Fibroblast of mammary gland (primary cell): ENCODE measurements at places on chromosomes 5 and 9.

- no peak for DNase-seq
Observed at GRCh38 chr5:131786900-131787692, 9.7 kb downstream of the FNIP1 start.

DNA sequence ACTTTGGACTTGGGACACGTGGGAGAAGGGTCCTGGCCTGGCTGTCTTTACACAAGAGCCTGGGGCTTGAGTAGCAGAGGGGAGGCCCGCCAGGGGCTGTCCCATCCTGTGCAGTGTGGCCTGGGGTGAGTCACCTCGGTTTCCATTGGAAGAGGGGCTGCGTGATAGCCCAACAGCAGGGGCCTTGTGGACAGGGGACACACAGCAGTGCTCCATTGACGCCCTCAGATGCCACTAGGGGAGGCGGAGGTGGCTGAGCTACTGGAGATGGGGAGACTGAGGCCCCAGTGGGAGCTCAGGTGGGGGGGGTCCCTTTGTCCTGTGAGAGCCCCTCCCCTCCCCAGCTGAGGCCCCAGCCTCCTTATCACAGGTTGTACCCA is 50.0 kb upstream of the RNU6ATAC start:
- DNase-seq = no peak

DNA sequence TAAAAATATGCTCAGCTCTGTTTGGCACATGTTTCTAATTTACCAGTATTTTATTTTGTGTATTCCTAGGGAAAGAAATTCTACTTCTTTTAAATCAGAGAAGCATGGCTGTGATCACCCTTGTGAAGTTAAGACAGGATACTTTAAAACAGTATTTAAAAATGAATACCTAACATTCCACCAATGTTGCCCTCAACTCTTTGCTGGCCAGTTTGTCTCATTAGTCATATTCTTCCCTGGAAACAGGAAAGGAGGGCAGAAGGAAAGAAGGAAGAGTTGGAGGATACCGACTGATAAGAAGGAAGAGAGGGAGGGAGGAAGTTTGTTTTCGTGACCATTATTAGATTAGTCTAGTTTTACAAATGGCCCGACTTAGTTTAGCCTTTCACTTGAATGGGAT is 137.4 kb downstream of the PLK2 start:
- peak; percentile 8 for DNase-seq

DNA sequence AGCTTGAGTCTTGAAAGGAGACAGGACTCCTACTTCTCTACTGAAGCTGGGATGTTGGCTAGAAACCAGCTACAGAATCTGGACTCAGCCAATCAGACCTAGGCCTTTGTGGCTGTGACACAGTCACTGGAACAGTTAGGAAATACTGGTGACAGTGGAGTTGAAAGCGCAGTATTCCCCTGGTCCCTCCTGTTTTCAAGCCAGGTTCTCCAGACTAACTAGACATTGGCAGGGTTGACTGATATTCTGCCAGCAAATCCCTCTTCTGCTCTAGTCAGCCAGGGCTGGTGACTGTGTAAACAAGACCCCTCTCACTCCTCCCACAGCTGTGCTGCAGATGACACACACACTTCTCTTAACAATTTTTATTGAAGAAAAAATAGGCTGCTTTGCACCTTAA is 8.7 kb downstream of the SHROOM1 start:
- DNase-seq = peak; percentile 67

DNA sequence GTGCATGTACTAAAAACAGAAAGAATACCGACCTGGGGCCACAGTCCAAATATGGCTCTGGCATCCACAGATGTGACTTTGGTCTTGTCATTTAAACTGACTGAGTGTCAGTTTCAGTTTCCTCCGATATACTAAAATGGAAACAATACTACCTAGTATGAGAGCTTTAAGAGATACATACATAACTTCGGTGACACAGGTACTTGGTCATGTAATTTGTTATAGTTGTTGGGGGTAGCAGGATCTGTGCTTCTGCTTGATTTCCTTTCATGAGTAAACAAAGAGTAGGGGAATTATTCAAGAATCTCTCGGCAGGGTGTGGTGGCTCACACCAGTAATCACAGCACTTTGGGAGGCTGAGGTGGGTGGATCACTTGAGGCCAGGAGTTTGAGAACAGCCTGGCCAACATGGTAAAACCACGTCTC is 32.1 kb downstream of the MTMR12 start:
- no peak for DNase-seq

GRCh38 chr9:110977259-110977709 is 61.0 kb downstream of the LPAR1 start:
- DNase-seq = peak; percentile 92

- peak; percentile 75 for DNase-seq
Observed at GRCh38 chr5:72465601-72466563, 41.3 kb downstream of the ZNF366 start.

- DNase-seq = no peak
Observed at GRCh38 chr5:9878206-9878605, 248.1 kb upstream of the TAS2R1 start.

GRCh38 chr9:115046824-115047223 is 71.1 kb downstream of the TNC start:
- DNase-seq = no peak

DNA sequence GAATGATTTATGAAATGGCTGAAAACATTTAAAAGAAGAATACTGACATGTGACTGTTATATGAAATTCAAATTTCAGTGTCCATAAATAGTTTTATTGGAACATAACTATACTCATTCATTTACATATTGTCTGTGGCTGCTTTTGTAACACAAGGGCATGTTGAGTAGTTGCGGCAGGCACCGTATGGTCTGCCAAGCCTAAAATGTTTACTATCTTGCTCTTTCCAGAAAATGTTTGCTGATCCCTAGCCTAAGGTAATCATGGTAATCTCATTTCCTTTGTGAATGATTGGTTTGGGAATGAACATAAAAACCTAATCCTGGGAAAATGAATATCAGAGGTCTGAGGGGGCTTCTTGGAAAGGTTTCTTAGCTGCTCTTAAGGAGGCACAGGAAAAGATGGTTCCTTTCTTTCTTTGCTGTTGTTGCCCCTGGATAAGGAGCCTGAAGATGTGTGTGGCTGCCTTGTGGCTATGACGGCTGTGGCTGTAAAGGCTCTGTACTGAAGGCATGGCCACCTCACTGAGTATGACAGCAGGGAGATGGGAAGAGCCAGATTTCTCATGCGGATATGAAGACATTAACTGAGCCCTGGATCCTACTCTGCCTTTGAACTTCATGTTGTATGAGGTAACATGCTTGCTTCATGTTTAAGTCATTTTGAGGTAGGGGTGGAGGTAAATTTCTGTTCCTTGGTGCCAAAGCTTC is 419.4 kb upstream of the CLINT1 start:
- DNase-seq = no peak

GRCh38 chr5:53309653-53310052 is 170.8 kb upstream of the FST start:
- no peak for DNase-seq

DNA sequence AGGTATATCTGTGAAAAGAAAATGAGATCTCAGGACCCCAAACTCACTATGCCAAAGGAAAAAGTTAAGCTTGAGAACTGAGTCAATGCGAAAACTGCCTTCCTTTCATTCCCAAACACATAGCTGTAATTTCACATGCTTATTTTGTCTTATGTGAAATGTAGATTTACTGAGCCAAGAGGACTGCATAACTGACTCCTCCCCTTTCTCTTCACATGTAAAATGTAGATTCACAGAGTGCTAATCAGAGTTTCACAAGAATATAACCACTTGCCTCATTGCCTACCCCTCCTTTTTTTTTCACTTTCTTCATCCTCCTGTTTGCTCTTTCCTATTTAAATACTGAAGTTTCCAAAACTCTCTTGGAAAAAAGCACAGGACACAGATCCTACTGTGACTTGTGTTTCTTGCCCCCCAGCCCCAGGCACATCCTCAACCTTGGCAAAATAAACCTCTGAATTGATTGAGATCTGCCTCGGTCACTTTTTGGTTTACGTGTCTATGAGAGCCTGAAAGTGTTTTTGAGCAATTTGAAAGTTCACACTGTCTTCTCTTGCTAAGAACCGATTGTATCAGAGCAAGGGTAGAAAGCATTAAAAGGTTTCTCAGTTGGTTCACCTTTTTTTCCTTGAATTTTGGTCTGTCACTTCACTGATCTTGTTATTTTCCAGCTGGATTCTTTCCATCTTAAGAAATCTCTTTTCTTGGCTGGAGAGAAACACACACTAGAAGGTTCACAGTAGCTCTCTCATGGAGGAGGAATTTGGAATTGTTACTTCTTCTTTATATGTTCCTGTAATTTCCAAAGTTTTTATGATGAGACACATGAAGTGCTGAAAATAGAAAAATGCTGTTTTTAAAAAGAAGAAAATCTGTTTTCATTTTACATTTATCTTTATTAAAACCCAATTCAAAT is 44.8 kb upstream of the SNAPC3 start:
- DNase-seq = peak; percentile 15

GRCh38 chr5:43078956-43079355 is 38.8 kb upstream of the ANXA2R start:
- peak; percentile 61 for DNase-seq

DNA sequence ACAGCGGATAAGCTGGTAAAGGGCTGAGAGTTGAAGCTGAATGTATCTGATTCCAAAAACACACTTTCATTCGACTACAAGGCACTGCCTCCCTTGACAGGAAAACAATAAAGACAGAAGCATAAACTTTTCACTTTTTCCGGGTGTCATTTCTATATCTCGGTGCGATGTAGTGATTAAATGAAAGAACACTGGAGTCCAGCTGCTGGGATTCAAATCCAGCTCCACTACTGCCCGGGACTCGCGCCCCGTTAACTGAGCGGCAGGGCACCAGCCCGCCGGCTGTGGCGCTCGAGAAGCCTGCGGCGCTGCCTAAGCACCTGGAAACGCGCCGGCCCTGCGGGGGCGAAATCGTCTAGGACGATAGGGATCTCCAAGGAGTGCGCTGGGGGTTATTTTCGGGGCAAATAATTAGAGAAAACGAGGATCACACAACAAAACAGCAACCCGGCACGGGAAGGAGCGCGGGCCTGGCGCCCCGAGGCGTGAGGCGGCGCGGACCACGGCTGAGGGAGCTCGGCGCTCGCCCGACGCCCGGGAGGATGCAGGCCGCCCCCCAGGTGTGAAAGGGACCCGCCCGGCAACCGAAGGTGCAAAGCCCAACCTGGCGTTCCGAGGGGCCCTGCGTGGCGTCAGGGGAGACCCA is 837 bp downstream of the UIMC1 start:
- peak; percentile 72 for DNase-seq

- no peak for DNase-seq
Observed at GRCh38 chr5:129104915-129105455, 10.4 kb downstream of the ISOC1 start.

GRCh38 chr5:56262279-56262678 is 29.1 kb upstream of the ANKRD55 start:
- no peak for DNase-seq

- DNase-seq = no peak
Observed at GRCh38 chr5:42636946-42637345, 119.7 kb upstream of the CCDC152 start.

DNA sequence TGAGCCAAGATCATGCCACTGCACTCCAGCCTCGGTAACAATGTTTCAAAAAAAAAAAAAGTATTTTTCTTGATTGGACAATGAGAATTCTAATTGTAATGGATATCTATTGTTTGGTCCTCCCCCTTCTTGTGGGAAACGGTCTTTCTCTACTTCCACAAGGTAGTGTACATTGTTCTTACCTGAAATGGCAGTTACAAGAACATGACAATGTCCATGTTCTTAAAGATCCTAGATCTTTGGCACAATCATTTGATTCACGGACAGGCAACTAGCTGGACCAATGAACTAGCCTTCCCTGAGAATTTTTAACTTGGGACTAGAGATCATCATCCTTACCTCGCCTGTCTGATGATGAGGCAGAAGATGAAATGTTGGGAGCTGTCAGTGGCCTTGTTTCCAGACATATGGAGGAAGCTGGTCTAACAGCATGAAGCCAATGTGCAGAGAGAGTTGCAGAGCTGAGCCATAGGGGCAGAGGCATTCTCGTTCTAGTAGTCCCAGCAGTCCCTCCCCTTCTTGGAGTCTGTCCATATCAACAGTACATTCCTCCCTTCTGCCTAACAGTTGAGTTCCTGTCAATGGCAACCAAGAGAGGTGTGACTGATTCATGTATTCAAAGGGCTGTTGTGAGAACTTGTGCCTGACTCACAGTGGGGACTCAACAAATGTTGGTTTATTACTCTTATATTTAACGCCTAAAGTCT is 2.1 kb upstream of the MARCHF6 start:
- peak; percentile 72 for DNase-seq

GRCh38 chr5:109630093-109630492 is 59.6 kb upstream of the MAN2A1 start:
- no peak for DNase-seq

- DNase-seq = no peak
Observed at GRCh38 chr5:55591686-55592085, 56.9 kb upstream of the PLPP1 start.

DNA sequence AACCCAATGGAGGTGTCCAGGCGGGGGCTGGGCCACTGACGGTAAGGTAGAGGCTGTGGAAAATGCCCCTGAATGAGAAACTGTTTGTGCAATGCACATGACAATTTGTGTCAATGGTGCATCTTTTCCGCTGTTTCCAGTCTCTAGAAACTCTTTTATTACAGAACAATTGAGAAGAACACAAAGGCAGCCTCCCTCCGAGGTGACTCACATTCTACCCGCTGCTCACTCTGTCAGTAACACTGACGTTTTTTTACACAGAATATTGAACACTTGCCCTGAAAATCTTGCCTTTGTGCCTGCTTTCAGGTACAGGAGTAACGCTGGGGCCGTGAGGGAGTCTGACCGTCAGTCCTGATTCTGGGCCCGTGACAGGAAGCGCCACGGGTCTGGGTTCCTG is 11.7 kb upstream of the TENT4A start:
- no peak for DNase-seq

GRCh38 chr5:132259069-132259851 is 1.8 kb downstream of the PDLIM4 start:
- peak; percentile 92 for DNase-seq

- DNase-seq = no peak
Observed at GRCh38 chr5:156753846-156754245, 96.2 kb upstream of the PPP1R2B start.

DNA sequence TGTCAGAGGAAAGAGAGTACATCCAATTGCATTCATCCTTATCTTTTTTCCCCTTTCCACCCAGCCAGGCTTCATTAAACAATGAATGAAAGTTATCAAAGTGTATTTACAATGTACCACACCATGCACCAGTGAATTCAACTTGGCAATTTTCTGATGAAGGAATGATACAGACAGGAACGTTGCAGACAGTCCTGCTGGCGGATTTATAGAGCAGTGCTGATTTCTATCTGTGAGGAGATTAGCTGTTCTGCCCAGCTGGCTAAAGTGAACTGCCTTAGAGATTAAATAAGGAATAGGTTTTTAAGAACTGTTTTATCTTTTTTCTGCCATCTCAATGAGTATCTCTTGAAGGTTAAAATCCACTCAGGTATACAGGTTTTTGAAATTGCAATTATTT is 403.9 kb downstream of the CDH18 start:
- DNase-seq = no peak
